ENCODE measurements at places on chromosomes 7 and 10.

DNA sequence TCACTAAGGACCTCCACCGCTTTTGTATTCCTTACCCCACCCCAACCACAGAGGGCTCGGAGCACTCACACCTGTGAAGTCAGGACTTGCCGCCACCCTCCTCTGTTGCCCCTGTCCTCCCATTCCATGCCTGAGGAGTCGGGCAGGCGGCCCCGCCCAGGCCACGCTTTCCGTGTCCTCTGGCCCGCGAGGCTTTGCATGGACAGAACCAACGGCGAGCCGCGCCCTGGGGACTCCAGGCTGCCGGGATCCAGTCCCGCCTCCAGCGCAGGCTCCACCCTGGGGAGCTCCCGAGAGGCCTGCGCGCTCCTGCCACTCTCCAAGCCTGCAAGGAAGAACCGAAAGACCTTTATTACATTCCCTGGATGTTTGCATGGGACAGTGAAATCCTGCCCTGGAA lies 366.4 kb upstream of the POM121L12 start:
- no peak for DNase-seq

DNA sequence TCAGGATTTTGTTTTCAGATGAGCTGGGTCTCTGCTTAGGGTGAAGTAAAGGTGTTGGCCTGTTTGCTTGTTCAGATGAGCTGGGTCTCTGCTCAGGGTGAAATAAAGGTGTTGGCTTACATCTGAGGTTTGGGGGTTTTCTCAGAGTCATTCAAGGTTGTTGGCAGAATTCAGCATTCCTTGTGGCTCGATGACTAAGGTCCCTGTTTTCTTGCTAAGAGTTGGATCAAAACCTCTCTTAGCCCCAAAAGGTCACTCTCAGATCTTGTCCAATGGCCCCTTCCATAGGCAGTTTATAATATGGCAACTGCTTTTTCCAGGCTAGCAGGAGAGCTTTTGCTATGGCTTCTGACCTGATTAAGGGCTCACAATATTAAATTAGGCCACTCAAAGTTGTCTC lies 106.6 kb downstream of the ADAM22 start:
- DNase-seq: no peak

GRCh38 chr10:71812913-71813590 lies 38.0 kb downstream of the PSAP start:
- DNase-seq: no peak

DNA sequence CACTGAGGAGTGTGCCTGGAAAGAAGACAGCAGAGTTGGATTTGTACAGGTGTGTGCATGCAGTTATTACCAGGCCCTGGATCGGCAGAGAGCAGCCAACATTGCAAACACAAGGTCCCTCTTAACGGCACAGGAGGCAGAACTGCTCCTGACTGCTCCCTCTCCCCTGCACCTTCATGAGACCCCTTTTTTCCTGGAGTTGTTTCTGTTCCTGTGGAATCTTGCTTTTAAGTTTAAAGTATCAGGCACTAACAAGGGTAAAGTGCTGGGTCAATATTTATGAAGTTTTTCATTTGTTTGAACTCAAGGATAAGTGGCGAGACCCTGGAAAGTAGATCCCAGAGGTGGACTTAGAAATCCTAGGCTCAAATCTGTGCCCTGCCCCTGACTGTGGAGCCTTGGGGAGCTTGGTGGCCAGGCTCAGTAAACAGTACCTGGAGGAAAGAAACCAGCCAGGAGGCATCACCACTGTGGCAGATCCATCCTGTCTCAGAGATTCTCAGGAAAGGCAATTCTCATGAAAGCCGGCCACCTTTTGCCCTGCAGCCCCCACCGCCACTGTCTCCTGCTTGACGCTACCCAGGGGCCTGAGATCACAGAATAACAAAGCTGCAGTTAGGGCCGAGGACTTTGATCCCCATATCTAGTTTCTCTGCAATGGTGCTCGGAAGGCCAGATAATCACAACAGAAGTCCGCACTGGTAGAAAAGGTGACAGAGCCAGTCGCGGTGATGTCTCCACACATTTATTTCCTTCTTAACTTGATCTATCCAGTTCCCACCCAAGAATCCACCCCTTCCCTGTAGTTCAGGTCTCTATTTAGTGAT lies 36.7 kb downstream of the DDC start:
- no peak for DNase-seq

DNA sequence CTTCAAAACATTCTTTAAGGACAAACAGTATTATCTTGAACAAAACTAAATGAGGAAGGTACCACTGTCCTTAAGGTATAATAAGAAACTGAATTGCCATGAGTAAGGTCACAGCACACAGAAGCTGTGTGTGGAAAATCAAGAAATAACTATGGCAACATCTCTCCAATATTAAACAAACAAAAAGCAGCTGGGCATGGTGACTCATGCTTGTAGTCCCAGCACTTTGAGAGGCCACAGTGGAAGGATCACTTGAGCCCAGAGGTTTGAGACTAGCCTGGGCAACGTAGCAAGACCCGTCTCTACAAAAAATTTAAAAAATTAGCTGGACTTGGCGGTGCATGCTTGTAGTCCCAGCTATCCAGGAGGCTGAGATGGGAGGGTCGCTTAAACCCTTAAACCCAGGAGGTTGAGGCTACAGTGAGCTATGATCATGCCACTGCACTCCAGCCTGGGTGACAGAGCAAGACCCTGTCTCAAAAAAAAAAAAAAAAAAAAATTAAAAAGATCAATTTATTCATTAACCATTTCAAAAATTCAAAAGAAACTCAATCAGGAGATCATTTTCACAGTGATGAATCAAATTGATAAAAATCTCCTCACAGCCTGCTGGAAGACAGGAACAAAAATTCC lies 195.4 kb downstream of the SKIDA1 start:
- no peak for DNase-seq

- DNase-seq: no peak
These were observed 124.7 kb upstream of the UNC5B start for GRCh38 chr10:71087622-71088021.

DNA sequence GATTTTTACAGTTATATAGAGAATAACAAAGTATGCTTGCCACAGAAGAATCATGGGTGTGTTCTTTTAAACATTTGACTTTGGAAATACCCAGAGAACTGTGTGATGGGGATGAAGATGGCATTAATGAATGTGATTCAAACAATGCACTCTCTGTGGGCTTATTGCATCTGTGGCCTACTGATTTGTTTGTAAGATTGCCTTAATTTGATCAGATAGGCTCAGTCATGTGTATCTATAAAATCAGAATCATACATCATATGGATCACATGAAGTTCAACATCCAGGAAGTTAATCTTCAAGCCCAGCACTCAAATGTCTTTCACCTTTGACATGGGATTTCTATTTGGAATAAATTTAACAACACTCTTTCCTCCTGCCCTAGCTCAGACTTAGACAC lies 410.9 kb downstream of the SUGCT start:
- no peak for DNase-seq

GRCh38 chr10:55627501-55628051 lies 733.5 kb downstream of the ZWINT start:
- DNase-seq: no peak

DNA sequence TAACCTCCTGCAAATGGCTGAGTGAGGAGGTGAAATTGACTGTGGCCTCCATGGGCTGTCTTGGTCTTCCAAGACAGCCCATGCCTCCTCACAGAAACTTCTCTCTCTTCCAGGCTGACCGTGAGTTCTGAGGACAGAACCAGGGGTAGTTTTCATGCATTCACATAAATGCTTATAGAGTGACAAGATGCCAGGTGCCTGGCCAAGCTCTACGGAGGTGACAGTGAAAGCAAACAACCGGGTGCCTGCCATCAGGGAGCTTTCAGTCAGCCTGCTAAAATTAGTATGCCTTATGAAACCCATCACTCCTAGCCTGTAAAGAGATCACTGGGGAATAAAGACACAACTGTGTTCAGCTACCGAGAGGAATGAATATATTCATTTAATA lies 919 bp upstream of the RHOBTB1 start:
- no peak for DNase-seq

DNA sequence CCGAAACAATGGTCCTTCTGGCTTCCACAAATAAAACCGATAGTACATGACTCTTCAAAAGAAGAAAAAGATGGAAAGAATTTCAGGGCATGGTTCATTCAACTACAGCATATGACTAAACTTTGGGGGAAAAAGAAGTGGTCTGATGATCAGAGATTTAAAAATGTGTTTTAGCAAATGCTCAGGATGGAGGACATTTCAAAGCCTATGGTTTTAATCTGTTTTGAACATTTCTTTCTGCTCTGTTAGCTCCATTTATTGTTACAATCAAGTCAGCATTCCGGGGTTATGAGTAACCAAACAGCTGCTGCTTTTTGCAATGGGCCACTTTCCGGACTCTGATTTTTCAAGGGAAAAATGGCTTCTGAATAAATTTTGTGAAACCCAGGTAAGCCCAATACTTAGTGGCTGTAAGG lies 142.4 kb downstream of the CUBN start:
- no peak for DNase-seq

All from SIG-M5 (cell line).